ENCODE measurements at places on chromosomes 5 and 9.

GRCh38 chr9:122552812-122553211 is at the start of gene OR1N2:
Gene OR1N2, plus strand, starts transcription at chr9:122553112. Its CDS starts 100 bp downstream, at chr9:122553212.
- DNase-seq, result no peak

GRCh38 chr9:26399556-26399955 is 493.0 kb downstream of the CAAP1 start:
- no peak for DNase-seq

DNA sequence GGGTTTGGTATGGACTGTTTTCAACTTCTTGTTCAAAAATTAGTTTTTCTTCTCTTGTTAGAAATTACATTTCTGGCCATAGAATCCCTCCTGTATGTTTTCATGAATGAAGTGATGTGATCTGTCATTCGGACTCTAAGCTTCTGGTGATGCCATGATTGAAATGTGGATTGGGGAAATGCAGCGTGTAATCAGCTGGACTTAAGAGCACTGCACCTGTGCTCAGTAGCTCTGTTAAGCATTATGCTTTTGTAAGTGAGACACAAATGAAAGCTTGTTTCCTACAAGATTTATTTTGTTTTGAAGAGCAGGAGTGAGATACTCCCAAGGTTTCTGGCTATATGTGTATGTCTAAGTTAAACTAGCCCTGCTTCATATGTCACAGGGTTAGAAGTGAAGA is 24.0 kb upstream of the FAM120AOS start:
- DNase-seq, result no peak

- DNase-seq, result no peak
These were observed 11.8 kb upstream of the CD180 start for GRCh38 chr5:67208403-67208802.

DNA sequence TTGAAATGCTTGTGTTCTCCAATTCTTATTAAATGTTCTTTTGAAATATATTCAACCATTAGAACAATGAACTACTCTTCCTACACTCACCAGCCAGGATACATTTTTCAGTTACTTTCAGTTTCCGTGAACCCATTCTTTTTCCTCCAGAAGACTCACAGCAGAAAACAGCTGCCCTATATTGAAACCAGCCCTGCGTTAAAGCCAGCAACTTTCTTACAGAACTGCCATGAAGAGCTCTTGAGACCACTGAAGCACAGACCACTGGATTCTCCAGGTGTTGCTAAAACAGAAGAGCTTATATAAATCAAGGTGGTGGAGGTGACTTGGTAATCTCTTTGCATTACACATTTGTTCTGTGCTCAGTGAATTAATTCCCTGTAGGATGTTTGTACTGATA is 365.9 kb upstream of the C9orf72 start:
- DNase-seq, result no peak

DNA sequence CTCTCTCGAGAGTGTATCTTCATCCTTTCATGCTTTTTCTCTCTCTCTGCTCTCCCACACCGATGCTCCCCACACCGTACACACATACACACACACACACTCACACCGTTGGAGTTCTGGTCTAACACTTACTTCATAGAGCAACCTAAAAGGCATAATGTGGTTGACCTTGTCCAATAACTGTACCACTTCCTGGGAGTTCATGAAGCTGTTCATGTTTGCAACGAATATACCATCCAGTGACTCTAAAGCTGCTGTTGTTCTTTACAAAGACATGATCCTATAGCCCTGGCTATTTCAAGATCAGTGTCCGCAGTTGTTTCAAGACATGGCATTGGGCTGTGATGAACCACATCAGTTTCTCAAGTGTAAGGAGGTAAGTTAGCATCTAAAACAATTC is 10.0 kb downstream of the MEF2C start:
- no peak for DNase-seq

DNA sequence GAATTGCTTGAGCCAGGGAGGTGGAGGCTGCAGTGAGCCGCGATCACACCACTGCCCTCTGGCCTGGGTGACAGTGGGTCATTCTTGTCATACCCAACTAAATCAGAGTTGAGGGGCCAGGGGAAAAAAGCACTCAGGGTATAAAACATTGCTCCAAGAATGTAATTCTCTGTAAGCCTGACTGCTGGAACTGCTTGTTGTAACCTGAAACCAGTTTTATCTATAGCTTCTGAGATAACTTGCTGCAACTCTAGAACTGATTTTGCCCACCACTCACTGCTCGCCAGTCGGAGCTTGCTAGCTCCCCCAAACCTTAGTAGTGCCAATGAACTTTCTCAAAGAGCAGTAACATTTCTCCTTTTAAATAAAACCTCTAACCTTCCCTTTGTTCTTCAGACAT is 9.6 kb upstream of the MSH3 start:
- no peak for DNase-seq

DNA sequence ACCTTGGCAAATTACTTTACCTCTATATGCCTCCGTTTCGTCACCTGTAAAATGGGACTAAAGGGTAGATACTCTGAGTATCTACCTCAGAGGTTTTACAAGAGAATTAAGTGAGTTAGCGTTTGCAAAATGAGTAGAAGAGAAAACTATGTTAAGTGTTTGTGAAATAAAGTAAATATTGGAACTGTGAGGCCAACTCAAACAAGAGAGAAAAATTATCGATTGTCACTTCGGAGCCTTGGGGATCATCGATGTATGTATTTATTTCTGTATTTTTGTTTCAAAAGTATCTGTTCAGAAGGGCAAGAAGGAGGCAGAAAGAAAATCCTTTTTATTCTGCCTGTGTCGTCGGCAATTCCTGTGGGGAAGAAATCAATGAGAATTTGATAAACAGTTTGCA is 25.8 kb upstream of the C5orf58 start:
- DNase-seq, result no peak

DNA sequence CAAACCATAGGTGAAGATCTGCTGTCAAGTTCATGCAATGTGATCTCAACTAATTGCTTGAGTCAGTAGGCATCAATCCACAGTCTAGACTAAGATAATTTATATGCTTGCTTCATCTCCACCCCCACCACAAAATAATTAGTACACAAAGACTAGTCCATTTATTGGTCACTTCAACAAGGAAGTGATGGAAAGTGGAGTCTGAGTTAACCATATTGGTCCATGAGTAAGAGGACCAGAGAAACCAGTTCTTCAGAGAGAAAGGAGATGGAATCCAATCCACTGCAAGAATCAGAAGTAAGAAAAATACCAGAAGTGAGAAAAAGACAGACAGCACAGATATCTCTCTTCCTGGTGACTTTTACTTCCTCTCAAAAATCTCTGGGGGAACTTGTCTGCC is 366.5 kb downstream of the CHSY3 start:
- no peak for DNase-seq

DNA sequence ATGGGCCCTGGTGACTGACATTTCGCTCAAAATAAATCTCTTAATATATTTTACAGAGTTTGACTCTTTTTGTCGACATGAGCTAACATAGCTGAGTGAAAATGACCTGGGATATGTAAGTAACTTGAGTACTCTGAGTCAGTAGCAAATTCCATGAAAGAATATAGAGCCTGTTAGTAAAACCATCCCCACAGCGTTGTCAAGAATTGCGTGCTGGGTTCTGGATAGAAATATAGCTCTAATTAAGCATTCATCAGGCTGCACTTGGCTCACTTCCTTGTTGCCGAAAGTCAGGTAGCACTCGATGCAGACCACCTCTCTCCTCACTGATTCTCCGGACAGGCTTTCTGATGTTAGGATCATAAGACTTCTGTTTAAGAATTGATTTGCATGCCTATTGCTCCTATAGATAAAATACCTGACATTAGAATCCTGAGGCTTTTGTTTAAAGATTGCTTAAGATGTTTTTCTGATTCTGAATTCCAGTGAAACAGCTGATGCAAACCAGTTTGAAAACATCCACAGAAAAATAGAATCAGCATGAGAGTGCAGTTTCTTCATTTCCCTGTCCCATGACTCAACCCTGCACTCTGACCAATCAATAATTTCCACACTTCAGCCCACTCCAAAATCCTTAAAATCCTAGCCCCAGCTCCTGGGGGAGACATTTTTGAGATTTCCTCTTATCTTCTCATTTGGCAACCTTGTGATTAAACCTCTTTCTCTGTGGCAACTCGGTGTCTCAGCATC is 310.6 kb downstream of the DIRAS2 start:
- DNase-seq, result no peak

DNA sequence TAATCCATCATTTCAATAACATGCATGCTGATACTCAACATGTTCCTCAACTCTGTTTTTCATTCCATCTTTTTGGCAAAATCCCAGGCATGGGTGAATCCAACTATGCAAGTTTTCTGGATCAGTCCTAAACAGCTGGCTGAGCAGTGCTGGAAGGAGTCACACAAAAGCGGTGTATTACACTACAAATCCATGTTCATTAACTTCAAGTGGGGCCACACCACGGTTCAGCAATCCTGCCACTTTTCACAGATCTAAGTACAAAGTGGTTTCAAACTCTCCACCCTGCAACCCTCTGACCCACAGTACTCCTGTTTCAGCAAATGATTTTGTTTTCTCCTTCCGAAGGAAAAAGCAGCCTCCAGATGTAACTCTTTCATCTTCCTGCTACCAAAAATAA is 222.5 kb downstream of the EPB41L4A start:
- DNase-seq, result no peak

DNA sequence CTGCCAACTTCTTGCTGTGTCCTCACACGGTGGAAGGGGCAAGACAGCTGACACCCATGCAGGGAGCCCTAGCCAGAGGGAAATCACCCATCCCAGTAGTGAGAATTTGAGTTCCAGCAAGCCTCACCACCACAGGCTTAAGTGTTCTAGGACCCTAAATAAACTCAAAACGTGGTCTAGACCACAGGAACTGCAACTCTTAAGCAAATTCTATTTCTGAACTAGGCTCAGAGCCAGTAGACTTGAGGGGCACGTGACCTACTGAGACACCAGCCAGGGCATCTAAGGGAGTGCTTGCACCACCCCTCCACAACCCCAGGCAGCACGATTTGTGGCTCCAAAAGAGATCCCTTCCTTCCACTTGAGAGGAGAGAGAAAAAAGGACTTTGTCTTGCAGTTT is 96.0 kb upstream of the PHF24 start:
- DNase-seq, result no peak

DNA sequence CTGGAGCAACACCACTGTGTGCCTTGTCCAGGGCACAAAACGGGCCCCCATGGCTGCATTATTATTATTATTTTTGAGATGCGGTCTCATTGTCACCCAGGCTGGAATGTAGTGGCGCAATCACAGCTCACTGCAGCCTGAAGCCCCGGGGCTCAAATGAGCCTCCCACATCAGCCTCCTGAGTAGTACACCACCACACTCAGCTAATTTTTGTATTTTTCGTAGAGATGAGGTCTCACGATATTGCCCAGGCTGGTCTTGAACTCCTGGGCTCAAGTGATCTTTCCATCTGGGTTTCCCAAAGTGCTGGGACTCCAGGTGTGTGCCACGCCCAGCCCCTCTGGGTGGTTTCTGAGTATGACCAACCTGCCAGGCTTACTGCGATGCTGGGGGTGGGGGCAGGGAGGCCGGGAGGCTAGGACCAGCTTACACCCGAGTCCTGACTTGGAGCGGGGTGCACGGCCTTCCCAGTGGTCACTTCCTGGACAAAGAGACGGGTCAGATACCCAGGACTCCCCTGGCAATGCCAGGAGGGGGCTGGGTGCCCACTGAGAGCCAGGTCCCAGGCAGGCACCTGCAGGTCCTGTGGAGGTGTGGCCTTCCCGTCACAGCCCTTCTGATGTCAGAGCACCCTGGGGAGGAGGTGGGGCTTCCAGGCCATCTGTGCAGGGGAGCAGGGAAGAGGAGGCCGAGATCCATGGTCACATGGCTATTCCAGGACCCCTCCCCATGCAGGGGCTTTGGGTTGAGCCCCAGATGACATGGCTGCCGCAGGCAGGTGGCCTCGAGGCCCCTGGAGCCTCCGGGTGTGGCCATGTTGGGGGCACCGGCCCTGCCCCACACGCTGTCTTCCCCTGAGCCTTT is 8.3 kb upstream of the NRARP start:
- DNase-seq, result no peak

DNA sequence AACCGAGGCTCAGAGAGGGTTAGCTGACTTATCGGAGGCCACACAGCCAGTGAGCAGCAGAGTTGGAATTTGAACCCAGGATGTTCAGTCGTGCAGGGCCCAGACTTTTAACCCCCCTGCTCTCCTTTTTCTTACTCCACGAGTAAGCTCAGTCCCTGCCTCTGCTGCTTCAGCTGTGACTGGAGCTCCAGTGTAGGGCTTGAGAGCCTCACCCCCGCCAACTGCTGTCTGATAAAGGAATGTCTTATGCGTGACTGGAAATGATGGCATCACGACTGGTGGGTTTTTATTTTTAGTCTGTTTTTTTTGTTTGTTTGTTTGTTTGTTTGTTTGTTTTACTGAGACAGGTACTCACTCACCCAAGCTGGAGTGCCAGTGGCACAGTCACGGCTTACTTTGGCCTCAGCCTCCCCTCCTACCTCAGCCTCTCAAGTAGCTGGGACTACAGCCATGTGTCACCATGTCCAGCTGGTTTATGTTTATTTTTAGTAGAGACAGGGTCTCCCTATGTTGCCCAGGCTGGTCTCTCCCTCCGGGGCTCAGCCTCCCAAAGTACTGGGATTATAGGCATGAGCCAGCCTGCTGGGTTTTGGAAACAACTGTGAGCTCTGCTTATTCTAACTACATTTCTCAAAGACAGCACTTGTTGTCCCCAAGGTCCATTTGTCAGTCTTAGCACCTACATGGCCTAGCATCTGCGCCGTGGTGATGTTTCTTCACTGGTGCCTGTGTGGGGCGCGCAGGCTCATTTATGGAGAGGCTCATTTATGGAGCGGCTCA is 52.5 kb upstream of the NCS1 start:
- no peak for DNase-seq

- no peak for DNase-seq
These were observed 218.7 kb downstream of the ARRDC3 start for GRCh38 chr5:91164424-91164823.

DNA sequence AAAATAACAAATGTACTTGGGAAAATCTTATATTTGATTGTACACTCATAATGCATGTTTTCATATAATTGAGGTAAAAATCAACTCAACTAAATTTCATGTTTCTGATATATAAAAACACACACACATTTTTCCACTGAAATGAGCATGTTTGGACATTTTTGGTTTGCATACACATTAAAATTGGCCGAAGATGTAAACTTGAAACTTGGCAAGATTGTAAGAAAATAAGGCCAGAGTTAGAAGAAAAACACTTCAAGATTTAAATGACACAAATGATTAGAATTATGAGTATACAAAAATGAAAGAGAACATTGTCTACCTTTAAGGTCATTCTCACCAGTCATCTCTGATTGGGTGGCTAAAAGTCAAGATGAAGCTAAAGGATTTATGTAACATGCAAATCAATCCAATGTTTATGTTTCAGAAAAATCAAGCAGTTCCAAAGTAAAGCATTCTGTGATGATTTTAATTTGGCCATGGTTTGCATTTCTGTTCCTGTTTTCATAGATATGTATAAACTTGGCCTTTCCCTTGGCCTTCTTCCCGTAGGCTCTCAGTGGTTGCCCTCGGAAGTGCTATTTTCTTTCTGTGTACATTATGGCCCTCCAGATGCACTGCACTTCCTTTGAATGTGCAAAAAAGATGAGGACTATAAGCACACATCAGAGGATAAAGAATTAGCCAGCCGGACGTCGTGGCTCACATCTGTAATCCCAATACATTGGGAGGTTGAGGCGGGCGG is 1105.4 kb upstream of the DMAC1 start:
- no peak for DNase-seq

- no peak for DNase-seq
These were observed 16.0 kb upstream of the SLC22A4 start for GRCh38 chr5:132277971-132278853.

GRCh38 chr9:76732341-76732958 is 31.8 kb upstream of the PCA3 start:
- DNase-seq, result no peak

All from bone marrow (tissue), 2 donors.